ENCODE measurements at places on chromosomes 2 and 18. TPM values are rescaled to one million over a fixed set of nuclear protein-coding genes. Genes with fewer than 3 reads are reported as not detected.

Gene MAPK4
- total RNA-seq, result 0.29 TPM

Gene TUBA3E
- total RNA-seq, result not detected

Gene ANKRD30B
- not detected for total RNA-seq

Gene NEU2
- not detected for total RNA-seq

Gene ABCG8
- not detected for total RNA-seq

Gene APCDD1
- 9.7 TPM for total RNA-seq

Gene TSPYL6
- total RNA-seq, result not detected

Gene FZD7
- total RNA-seq, result 2.0 TPM

Gene NR4A2
- 2.8 TPM for total RNA-seq

Gene LRATD1
- total RNA-seq, result 0.27 TPM

Gene HMSD
- 2.2 TPM for total RNA-seq

Gene SCN7A
- total RNA-seq, result 1.4 TPM

Gene LRP2
- not detected for total RNA-seq

Gene SLC23A3
- total RNA-seq, result 5.0 TPM

Gene AGXT
- 3.4 TPM for total RNA-seq

Gene PCGF1
- total RNA-seq, result 18.3 TPM

Gene REG3G
- not detected for total RNA-seq

Gene TMEM37
- total RNA-seq, result 35.9 TPM

Gene ECEL1
- 15.5 TPM for total RNA-seq

Gene RBM44
- 1.5 TPM for total RNA-seq

Gene ATP6V1B1
- not detected for total RNA-seq

Gene CCDC74A
- 0.98 TPM for total RNA-seq

Gene KCNJ13
- total RNA-seq, result not detected

Gene LRRC30
- total RNA-seq, result not detected

Gene RAX
- not detected for total RNA-seq

Gene FBXO15
- total RNA-seq, result 0.60 TPM

Gene MAB21L4
- not detected for total RNA-seq

Gene SLC19A3
- total RNA-seq, result not detected

Gene CNDP1
- not detected for total RNA-seq

Gene CRACDL
- 1.0 TPM for total RNA-seq

Gene MALL
- 14.2 TPM for total RNA-seq

Gene FRZB
- total RNA-seq, result 38.2 TPM

Gene HOXD3
- 9.7 TPM for total RNA-seq

Gene SULT1C4
- 0.54 TPM for total RNA-seq

Gene PFN4
- total RNA-seq, result not detected

Gene DSG2
- total RNA-seq, result 0.79 TPM

Gene MC4R
- 0.35 TPM for total RNA-seq

Gene HNRNPLL
- total RNA-seq, result 53.4 TPM

Gene HOXD11
- not detected for total RNA-seq

Gene INPP1
- total RNA-seq, result 24.3 TPM

Gene KCNIP3
- total RNA-seq, result 5.2 TPM

Gene SPATA3
- total RNA-seq, result not detected

Gene PMAIP1
- 5.8 TPM for total RNA-seq

Gene LINC00305
- total RNA-seq, result not detected

Gene CYP27C1
- not detected for total RNA-seq

Gene ANKRD62
- not detected for total RNA-seq

Gene PDCD1
- 7.9 TPM for total RNA-seq

Gene CCDC195
- not detected for total RNA-seq

Gene GALNT3
- 37.5 TPM for total RNA-seq

Gene SUMO1
- total RNA-seq, result 72.0 TPM

Gene OTOS
- not detected for total RNA-seq

Measured in spleen (tissue), 13 donors.